Effector CD8-positive, alpha-beta T cell (primary cell): ENCODE measurements at places on chromosomes 6 and 20.

DNA sequence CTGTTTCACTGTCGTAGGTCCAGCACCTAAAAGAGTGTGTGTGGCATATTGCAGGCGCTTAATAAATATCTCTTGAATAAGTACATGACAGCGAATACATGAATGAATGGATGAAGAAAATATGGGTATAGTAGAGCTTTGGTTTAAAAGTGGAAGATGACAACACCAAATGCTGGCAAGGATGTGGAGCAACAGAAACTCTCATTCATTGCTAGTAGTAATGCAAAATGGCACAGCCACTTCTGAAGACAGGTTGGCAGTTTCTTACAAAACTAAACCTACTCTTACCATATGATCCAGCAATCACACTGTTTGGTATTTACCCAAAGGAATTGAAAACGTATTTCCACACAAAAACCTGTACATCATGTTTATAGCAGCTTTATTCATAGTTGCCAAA, 36.3 kb upstream of the ARFGEF2 start:
- no peak for DNase-seq

GRCh38 chr6:93391965-93392364, 27.4 kb downstream of the EPHA7 start:
- no peak for DNase-seq

GRCh38 chr6:128029826-128030225, 129.0 kb upstream of the THEMIS start:
- DNase-seq = no peak

DNA sequence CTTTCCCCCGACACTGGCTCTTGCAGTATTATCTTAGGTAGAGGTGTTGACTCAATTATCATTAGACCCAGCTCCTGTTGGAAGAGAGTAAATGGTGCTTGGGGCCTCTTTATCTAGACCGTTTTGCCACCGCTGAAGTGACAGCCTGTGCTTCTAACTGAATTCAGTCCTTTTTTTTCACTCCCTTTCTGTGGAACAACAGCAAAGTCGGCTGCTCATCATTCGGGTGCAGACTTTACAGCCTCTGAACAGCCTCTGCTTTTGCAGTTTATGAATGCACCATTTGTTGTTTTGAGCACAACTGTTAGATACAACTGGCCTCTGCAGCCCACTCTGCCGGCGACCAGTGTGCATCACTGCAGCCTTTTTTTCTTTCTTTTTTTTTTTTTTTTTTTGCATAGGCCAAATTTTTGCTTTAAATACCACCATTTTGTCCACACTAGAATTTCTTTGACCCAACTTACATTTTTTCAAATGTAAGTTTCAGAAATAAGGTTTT, 35.8 kb downstream of the RREB1 start:
- no peak for DNase-seq

- no peak for DNase-seq
Measured at GRCh38 chr6:133817460-133818047, 71.4 kb upstream of the TCF21 start.

GRCh38 chr6:143335865-143336264, 114.6 kb downstream of the ADAT2 start:
- DNase-seq = no peak

DNA sequence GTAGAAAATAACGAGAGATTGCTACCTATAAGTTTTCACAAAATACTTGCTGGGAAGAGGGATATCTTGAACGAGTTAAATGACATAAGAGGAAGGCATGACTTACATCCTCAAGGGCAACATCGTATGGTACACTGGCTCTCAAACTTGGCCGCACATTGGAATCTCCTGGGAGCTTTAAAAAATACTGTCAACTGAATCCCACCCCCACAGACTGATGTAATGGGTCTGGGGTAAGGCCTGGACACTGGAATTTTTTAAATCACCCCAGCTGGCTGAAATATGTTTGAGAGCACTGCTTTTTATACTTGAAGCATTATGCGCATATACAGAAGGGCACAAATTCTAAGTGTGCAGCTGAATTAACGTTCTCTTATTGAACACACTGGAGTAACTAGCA, 8.0 kb upstream of the TSHZ2 start:
- no peak for DNase-seq

GRCh38 chr20:12640251-12640650, 368.5 kb upstream of the SPTLC3 start:
- DNase-seq = no peak

DNA sequence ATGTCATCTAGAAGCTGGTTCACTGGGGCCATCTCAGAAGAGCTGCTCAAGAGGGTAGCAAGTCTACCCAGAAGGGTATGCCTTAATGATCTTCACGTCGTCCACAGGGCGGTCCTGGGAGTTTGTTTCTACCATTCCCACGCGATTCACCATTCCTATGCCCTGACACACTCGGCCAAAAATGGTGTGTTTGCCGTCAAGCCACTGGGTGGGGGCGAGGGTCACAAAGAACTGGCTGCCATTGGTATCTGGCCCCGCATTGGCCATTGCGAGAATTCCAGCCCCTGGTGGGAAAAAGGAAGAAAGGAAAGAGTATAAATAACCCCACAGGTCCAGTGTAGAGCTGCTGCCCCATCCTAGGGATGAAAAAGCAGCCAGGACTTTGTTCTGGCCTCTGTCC, 16.5 kb upstream of the CPNE5 start:
- DNase-seq = no peak

- no peak for DNase-seq
Measured at GRCh38 chr6:161959072-161959471, 685.2 kb upstream of the AGPAT4 start.

GRCh38 chr6:170376386-170377043, 70.0 kb downstream of the FAM120B start:
- no peak for DNase-seq

GRCh38 chr20:53789989-53790675, 196.5 kb upstream of the ZNF217 start:
- no peak for DNase-seq

GRCh38 chr6:18323935-18324705, 59.8 kb upstream of the DEK start:
- no peak for DNase-seq

- DNase-seq = no peak
Measured at GRCh38 chr20:53844259-53844658, 226.1 kb downstream of the BCAS1 start.

GRCh38 chr20:18380908-18381529, 85.8 kb downstream of the DZANK1 start:
- DNase-seq = no peak

GRCh38 chr6:44618371-44618770, 230.9 kb downstream of the CDC5L start:
- no peak for DNase-seq

DNA sequence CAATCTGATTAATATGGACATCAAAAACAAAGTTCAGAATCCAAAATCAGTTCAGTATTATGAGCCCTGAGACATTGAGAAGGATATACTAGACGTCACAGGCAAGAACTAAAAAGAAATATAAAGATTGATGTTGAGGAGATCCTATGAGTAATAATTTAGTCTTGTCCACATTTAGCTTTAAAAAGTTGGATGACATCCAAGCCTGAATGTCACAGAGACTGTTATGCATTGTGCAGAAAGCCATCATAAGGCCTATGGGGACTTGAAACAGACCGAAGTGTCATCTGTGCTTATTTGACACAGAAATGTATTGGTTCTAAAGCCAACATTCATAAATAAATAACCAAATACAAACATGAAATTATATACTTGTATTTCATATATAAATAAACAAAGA, 581.8 kb upstream of the MMS22L start:
- no peak for DNase-seq

DNA sequence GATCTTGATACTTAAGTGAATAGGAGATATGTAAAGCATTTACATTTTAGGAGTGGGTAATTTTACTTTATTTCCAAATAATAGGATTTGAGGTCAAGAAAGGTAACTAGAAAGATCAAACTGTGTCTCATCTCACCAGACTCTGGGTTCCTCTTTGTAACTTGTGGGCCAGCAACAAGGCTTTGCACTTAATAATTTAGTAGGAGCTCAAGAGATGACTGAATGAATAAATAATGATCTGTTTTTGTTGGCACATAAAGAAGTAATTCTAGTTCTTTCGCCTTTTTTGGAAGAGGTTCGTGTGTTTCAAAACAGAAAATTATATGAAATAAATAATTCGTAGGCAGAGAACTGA, 67.4 kb upstream of the FABP7 start:
- DNase-seq = no peak

DNA sequence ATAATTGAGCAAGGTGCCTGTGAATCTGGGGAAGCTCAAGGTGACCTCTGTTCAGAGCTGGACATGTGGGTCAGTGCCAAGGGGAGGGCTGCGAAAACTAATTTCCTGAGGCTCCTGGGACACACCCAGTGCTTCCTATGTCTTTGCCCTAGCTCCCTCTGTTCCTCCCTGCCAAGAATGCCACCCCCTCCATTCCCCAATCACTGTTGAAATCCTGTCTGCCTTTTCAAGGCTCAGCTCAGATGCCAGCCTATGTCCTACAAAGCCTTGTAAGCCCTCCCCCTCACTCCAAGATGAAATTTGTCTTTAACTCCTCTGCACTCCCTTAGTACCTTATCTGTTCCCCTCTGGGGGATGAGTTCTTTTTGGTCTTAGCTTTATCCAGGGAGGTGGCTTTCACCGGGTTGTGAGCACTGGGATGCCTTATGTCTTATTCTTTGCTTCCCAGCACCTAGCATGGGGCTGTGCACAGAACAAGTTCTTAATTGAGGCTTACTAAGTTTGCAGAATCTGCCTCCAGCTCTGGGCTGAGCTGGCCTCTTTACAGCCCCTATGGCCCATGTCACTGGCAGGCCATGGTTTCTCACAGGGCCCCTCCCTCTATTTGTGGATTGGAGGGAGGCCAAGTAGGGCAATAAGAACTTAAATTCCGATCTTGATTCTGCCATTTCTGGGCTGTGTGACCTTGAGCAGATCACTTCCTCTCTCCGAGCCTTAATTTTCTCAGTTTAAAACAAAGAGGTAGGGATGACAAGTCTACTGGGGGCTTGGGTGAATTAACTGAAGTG, 51.5 kb upstream of the EPB41L1 start:
- no peak for DNase-seq

GRCh38 chr6:44327096-44327495, 13.9 kb upstream of the AARS2 start:
- no peak for DNase-seq

DNA sequence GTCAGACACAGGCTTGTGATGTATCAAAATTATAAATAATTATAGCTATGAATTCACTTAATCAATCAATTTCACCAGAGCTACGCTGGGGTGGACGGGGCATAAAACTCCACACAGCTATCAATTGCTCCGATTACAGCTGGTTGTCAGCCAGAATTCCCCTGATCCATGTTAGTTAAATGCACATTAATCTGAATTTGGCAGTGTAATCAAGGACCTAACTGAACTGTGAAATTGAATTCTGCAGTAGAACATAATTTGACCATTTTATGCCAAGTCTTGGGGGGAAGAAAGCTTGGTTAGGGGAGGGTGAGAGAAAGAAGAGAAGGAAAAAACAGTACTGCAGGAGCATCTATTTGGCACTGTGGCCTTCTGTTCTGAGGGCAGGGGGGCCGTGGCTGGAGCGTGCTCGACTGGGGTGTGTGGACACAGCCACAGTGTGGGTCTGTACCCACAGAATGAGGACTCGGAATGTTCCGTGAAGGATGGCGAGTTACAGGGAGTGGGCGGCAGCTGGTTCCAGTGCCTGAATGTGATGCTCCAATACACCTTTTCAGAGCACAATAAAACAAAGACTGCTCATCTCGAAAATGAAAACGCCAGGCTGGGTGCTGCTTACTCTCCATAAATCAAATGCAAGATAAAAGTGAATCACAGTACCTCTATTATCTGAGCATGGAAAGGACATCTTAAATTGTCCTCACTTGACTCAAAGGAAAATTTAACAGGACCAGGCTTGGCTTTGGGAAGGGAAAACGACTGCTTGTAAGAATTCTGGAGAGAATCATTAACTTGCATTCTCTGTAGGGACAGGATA, 59.2 kb downstream of the LAMP5 start:
- no peak for DNase-seq

DNA sequence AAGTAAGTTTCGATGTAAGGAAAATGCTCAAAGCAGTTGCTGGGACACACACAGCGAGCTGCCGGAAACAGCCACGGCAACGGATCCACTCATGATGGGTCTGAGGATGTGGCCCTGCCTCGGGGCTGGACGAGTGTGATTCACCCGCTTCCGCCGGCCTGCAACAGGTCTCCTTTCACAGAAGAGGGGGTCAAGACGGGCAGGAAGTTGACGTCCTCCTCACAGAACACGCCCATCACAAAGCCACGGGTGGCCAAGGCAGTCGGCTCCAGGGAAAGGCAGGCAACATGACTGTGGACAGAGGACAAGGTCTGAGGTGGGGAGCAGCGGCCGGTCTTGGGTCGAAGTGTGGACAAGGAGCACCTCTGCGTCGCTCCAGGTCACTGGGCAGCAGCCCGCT, 29.9 kb upstream of the SMOC2 start:
- DNase-seq = no peak

DNA sequence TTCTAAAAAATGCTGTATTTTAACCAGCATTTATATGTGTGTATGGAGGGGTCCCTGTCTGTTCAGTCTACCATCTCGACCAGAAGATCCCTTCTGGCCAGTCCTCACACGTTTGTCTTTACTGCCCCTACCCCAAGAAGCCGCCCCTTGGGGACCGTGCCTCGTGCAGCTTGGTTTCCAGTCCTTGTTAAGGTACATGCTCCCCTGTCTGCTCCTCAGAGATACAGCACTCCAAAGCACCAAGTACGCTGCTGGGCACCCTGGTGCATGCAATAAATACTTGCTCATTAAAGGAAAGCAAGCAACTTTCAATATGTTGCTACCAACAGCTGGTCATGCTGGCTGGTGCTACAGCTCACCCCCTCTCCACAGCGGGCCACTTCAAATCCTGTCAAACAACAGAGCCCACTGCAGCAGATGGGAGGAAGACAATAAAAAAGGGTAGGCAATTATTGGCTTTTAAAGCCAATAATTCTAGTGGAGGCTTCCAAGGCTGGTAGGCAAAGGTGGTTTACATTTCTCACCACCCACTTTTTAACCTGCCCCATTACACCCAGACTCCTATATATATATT, 61.6 kb downstream of the PSMG4 start:
- no peak for DNase-seq

- DNase-seq = no peak
Measured at GRCh38 chr6:11366183-11366933, 133.9 kb upstream of the NEDD9 start.

- DNase-seq = no peak
Measured at GRCh38 chr20:50681359-50682064, 9.8 kb downstream of the RIPOR3 start.

- DNase-seq = no peak
Measured at GRCh38 chr6:135372758-135373157, 124.8 kb downstream of the AHI1 start.

- no peak for DNase-seq
Measured at GRCh38 chr20:34300809-34301586, 2.2 kb downstream of the AHCY start.

GRCh38 chr20:12049125-12049524, 131.4 kb downstream of the BTBD3 start:
- DNase-seq = no peak

GRCh38 chr6:36612101-36612625, 18.0 kb downstream of the SRSF3 start:
- no peak for DNase-seq

- no peak for DNase-seq
Measured at GRCh38 chr6:96391776-96392360, 129.7 kb upstream of the UFL1 start.
